Stimulated activated CD4-positive, alpha-beta T cell treated with anti-CD3 and anti-CD28 coated beads, Interleukin-1b, Interleukin-23, amount 100 ng/mL, for 4 hours (primary cell): ENCODE measurements at places on chromosomes 6 and 20.

DNA sequence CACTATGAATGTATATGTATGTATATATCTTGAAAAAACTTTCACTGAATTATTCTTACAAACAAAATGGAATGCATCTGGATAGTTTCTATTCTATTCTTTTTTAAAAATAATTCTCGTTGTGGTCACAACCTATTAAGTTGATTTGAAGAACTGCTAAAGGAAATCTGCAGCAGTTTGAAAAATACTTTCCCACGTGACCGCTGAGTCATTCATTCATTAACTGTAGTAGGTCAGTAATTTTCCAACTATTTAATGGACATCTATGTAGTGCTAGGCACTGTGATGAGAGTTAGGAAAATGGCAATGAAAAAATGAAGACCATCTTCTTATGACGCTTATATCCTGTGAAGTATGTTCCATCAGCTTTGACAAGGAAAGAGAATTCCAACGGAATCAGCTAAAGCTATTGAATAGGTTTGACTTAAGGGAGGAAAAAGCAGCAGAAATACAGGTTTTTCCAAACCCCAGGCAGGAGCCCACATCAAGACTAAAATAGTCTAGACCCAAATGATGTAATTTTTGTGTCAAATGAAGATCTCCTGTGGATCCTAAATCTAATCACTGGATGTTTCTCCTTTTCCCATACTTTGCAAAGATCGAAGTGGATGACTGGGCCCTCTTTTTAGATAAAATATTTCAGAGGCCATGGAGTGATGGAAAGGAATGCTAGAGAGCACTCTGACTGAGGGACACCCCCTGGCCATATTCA is 4.1 kb upstream of the EFHC1 start:
- DNase-seq: no peak

- DNase-seq: no peak
These were observed 83.6 kb downstream of the THBS2 start for GRCh38 chr6:169169941-169170582.

DNA sequence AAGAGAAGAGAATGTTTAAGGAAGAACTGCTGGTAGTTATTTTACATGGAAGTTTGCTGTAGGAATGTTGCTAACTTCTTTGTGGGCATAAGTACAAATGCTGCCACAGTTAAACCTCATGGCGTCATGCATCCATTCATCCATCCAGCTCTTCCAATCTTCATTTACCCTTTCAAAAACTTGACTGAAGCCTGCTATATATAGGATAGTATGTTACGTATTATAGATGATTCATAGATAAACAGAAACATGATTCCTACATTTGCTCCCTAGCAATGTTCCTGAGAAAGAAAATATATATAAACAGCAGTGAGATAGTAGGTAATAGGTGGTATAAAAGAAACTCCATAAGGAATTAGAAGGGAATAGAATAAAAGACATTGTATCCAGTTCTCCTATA is 93.7 kb downstream of the NDUFAF5 start:
- no peak for DNase-seq

- no peak for DNase-seq
These were observed 10.8 kb upstream of the NHSL1 start for GRCh38 chr6:138510093-138510492.

- DNase-seq: no peak
These were observed 188.0 kb downstream of the KCNQ5 start for GRCh38 chr6:72809746-72810379.

DNA sequence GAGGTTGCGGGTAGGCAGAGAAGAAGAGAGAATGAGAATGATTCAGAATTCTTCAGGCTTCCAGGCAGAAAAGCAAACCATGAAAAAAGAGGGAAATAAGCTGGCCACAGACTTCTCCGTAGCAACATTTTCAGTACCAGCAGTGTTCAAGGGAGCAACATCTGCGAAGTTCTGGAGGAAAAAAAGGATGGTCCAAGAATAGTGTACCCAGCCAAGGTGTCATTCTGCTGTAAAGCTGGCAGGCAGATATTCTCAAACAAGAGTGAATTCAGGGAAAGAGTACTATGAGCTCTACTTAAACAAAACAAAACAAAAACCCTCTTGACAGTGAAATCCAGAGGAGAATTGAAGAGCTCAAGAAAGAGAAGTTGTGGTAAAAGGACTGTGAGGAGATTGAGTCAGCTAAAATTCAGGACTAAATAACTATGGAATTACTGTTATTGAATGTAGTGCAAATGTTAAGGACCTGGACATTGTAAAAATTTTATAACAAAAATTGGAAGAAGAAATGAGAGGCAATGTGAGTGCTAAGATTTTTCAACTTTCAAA is 86.5 kb downstream of the ATRN start:
- DNase-seq: no peak

DNA sequence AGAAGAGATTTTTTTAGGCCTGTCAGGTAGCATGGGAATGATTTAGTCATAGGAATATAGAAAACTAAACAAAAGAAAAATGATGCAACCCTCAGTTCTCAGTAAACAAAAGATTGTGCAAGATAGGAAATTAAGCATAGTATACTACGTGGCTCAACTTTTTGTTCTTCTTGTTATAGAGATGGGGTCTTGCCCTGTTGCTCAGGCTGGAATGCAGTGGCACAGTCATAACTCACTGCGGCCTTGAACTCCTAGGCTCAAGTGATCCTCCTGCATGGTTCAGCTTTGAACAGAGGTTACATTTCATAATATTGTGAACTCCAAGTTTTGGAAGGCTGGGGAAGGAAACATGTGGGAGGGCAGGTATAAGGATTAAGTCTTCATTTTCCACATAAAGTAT is 28.5 kb downstream of the SLX4IP start:
- no peak for DNase-seq

GRCh38 chr20:52416953-52417352 is 225.4 kb upstream of the ZFP64 start:
- DNase-seq: no peak

DNA sequence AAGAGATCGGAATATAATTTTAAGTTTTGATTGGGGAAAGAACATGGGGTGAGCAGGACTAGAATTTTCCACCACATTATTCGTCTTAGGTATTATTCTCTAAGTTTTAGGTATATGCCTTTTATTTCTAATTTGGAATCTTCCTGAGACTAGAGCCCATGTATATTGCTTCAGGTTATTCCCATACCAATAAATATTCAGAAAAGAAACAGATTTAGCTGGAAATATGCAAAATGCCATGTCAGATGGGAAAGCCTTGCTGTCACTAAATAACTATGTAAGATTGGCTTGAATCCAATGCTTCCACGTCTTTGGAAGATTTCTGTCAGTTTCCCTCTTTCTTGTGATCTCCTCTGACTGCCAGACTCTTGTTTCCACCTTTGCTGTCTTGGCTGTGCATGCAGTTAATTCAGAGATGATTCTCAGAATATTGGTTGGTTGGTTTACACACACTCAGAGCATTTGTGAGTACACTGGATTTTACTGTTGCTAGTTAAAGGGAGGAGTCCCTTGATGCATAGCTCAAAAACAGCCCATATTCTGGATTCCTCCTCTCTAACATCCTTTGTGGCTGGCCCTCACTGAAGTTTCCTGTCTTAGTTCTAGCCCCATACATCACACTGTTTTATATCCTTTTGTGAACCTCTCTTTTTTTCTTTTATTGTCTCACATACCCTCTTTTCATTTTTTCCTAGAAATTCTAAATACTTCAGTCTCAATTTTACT is 64.3 kb downstream of the GRM1 start:
- no peak for DNase-seq

DNA sequence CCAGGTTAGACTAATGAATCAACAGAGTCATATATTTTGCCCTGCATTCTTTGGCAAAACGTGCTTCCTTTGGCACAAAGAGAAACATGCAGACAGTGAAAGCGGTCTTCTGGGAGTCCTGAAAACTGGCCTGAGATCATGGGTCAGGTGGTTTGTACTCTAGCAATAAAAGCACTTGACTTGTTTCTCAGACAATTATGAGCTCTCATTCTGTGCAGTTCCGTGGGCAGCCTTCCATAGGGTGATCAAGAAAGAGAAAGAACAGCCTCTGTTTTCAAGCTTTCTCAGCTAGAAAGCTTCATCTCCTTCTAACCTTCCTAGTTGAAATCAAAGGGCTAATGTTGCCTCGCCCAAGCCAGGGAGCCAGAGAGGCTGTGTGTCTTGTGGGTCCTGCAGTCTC is 62.7 kb upstream of the ISM1 start:
- no peak for DNase-seq

DNA sequence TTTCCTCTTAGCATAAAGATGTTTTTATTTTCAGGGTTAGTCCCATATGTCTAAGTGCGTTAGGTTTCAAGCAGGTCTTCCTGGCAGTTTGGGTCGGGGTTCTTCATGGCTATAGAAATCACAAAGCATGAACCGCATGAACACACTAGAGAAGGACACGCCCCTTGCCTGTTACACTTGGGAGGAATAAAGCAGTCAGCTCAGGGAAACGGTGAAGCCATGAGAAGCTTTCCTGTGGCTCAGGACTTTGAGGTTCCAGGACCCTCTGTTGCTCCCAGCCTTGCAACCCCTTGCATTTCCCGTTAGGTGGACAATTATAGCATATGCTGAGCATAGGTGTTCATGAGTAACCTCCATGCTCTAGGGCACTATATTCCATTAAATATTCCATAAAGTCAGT is 96.7 kb downstream of the SYCP2 start:
- no peak for DNase-seq

DNA sequence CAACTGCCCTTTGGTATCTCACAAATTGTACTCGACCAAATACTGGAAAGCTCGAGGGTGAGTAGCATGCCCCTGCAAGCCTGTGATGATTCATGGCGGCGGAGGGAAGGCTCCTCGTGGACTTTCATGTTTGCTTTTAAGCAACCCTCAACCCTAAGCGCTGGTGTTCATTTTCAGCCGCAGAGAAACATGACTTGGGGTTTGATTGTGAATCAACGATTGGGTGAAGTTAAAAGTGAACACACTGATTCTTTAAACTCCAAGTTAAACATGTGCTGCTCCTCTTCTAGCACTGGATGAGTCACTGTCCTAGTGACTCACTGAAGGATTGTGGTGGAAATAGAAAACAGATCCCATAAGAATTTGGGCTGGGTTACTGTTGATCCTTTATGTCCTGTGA is 8.3 kb downstream of the CD109 start:
- no peak for DNase-seq

- DNase-seq: no peak
These were observed 165.6 kb downstream of the GRM1 start for GRCh38 chr6:146194434-146194833.

- no peak for DNase-seq
These were observed 128.6 kb downstream of the SCAF8 start for GRCh38 chr6:154861825-154862224.

- no peak for DNase-seq
These were observed 129.2 kb downstream of the FYN start for GRCh38 chr6:111743862-111744692.

GRCh38 chr20:49186535-49187329 is 1.4 kb downstream of the STAU1 start:
- DNase-seq: peak; percentile 63

- no peak for DNase-seq
These were observed 233.3 kb downstream of the PREX1 start for GRCh38 chr20:48594533-48594932.

- no peak for DNase-seq
These were observed 6.3 kb upstream of the PLTP start for GRCh38 chr20:45918182-45918737.

- no peak for DNase-seq
These were observed 989 bp downstream of the FITM2 start for GRCh38 chr20:44309763-44310663.

GRCh38 chr6:15698471-15698870 is 35.6 kb upstream of the DTNBP1 start:
- no peak for DNase-seq

- DNase-seq: no peak
These were observed 4.3 kb upstream of the MTG2 start for GRCh38 chr20:62178316-62179161.

- DNase-seq: no peak
These were observed 28.3 kb downstream of the CTCFL start for GRCh38 chr20:57496592-57496991.

GRCh38 chr6:166824880-166825250 is 131.5 kb downstream of the RNASET2 start:
- DNase-seq: no peak

GRCh38 chr6:17855381-17855780 is 132.1 kb downstream of the KIF13A start:
- no peak for DNase-seq

- no peak for DNase-seq
These were observed 22.4 kb upstream of the UTRN start for GRCh38 chr6:144262470-144263369.

GRCh38 chr6:87393026-87393622 is 14.6 kb upstream of the CFAP206 start:
- DNase-seq: peak; percentile 34
